ENCODE measurements at places on chromosomes 6 and 20.

DNA sequence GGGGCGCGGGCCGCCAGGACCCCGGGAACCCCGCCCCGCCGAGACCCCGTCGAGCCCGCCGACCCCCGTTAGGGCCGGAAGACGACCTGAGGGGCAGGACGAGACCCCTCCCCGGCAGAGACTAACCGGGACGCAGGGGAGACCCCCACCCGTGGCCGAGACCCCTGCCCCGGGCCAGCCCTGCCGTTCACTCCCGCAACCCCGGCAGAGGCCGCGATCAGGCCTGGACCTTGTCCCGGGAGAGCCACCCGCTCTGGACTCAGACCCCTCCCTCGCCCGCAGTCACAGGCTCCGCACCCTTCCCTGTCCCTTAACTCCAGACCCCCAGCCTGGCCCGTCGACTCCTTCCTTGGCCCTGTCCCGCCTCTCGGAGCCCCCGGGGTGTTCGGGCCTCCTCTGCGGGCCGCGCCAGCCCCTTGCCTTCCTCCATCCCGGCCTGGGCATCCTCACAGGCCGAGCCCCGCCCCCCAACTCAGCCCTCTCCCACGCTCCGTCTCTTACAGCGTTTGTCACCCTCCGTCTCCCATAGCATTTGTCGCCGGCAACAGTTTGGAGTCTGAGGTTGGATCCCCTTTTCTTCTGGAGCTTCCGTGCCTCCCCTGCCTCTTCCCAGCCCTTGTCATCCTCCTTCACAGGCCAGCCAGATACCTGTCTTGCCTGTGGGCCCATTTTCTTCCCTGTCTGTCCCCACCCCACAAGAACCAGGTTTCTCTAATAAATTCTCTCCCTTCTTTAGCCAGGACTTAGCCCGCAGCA is 569 bp downstream of the TCEA2 start:
- DNase-seq, result no peak

DNA sequence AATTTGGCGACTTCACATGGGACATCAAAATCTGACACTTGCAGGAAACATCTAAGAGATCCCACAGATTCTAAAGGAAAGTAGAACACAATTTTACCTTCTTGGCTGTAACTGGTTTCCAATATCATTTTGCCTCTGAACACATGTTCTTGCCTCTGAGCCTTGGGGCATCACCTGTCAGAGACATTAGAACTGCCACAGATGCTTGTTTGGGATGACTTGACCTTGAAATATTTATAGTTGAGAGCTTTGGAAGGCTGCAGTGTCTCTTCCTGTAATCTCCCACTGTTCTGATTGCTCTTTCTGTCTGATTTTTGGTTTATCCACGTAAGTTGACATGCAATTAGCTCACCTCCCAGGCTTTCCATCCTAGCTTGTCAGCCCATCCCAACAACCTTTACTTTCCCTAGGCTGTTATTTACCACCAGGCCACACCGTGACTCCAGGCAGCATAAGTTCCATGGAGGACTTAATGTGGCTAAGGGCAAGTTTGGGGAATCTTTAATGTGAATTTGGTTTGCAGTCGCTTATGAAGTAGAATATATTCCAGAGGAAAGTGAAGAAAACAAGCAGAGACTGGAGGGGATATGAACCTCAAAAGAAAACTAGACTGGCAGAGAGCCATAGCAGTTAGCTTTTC is 256.5 kb upstream of the RIN2 start:
- DNase-seq, result no peak

DNA sequence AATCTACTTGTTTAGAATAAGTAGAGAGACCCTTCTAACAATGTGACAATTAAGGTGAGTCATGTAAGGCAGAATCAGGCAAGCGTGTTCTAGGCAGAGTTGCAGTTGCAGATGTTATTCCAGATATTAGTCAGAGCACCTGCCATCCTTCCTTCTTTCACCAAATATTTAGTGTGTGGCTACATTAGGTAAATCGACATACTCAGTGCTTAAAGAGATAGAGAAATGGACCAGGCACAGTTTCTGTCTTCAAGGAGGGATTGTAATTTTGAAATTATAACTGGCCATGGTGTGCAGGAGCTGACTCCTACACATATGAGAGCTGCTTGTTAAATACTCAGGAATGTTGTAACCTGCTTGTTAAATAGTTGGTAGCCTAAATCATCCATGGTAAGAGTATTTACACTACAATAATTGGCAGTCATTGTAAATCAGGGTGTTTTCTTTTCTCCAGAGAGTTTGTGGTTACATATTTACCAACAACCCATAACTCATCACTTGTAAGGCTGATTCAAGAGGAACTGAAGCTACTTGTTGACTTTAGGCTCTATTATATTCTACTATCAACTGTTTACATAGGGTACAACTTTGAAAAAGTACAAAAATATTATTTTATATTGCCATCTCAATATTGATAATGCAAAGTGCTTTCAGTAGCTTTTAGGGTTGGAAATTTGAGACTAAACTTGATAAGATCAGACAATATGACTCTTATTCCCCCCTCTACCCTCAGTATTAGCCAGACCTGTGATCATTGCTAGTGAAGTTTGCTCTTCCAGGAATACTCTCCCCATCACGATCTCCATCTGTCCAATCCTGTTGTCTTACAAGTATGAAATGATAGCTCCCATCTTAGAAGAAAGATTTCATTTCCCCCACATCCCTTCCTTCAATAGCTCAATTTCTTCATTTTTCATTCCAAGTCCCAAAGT is 607.1 kb downstream of the COL12A1 start:
- DNase-seq, result no peak

- peak; percentile 23 for DNase-seq
Observed at GRCh38 chr6:131062241-131063027, 611 bp downstream of the EPB41L2 start.

GRCh38 chr6:41707565-41708200 is 27.7 kb downstream of the TFEB start:
- no peak for DNase-seq

DNA sequence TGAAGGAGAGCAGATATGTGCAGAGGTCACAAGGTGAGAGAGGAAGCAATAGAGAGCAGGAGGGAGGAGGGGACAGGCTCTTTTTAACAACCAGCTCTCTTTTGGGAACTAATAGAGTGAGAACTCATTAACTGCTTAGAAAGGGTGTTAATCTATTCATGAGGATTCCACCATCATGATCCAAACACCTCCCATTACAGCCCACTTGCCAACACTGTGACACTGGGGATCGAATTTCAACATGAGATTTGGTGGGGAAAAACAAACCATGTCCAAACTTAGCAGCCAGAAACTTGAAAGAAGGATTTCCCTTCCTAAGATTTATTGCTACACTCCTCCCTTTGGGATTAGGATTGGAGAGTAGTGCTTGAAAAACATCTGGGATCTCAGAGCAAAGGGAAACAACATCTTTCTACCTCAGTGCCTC is 135.5 kb upstream of the PLCB4 start:
- DNase-seq, result no peak

- no peak for DNase-seq
Observed at GRCh38 chr6:11911538-11911937, 100.6 kb upstream of the HIVEP1 start.

DNA sequence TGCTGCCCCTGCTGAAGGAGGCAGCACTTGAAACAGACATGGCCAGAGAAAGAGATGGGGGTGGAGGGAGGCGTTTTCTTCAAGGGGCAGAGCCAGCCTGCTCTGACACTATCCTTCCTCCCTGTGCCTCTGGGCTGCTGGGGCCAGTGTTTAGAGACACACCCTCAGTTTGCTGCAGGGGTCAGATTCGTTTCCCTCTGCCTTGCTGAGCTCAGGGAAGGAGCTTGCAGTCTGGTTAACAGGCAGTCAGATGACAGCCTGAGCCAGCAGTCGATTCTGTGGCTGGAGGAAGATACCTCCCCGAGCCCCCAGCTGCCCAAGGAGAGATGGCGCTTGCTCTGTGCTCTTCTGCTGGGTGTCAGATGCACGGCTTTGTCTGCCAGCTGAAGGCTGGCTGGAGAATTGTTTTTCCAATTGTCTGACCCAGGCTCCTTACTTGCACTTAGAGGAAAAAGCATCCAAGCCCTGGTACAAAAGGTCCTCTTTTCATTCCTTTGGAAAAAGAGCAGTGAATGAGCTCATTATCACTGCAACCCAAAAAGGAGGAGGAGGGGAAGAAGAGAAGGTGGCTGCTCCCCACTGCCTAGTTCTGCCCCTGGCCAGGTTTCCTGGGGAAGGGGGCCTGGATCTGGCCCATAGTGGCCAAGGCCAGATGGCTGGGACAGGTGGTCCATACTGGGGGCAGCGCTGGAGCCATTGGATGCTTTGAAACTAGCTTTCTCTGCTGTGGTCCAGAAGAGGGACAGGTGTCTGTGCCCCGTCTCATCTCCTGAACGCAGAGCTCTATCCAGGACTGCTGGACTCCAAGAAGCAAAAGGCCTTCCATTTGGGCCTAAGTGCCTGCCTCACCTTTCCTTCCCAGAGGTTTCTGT is 88.2 kb downstream of the TCP11 start:
- DNase-seq, result no peak

DNA sequence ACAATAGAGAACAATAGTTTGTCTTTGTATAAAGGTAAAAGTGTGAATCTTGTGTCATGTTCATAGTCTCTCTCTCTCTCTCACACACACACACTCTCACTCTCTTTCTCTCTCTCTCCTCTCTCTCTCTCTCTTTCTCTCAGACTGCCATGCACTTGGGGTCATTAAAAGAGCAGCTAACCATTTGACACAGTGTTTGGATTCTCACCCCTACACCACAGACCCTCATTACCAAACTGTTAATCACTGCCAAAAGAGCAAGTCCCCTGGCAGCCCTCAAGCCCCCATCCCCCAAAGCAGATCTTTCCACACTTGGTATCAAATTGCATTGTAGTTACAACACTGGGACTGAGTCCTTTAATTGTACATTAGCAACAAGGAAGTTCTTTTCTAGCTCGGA is 305.8 kb upstream of the RSPO3 start:
- DNase-seq, result no peak

DNA sequence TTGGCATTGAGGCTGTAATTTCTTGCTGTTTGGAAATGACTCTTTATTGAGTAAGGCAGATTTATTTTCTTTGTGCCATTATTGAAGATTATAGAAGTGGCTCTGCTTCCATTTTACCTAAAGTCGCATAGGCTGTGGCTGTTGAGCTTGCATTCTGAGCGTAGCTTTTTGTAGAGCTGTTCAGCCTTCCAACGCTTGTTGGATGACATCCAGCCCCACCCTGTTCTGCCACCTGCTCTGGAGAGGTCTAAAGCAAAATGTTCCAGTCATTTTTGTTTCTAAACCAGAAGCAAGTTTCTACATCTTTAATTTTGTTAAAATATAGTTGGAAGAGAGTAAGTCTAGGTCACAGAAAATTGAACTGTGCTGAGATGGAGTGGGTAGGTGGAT is 24.4 kb downstream of the UST start:
- DNase-seq, result no peak

- no peak for DNase-seq
Observed at GRCh38 chr6:107546691-107547450, 57.0 kb downstream of the SOBP start.

DNA sequence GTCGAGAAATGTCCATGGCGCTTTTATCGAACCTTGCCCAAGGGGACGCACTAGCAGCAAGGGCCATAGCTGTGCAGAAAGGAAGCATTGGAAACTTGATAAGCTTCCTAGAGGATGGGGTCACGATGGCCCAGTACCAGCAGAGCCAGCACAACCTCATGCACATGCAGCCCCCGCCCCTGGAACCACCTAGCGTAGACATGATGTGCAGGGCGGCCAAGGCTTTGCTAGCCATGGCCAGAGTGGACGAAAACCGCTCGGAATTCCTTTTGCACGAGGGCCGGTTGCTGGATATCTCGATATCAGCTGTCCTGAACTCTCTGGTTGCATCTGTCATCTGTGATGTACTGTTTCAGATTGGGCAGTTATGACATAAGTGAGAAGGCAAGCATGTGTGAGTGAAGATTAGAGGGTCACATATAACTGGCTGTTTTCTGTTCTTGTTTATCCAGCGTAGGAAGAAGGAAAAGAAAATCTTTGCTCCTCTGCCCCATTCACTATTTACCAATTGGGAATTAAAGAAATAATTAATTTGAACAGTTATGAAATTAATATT is 115.7 kb downstream of the TMEM242 start:
- no peak for DNase-seq

- no peak for DNase-seq
Observed at GRCh38 chr6:57822896-57823358, 505.5 kb downstream of the PRIM2 start.

DNA sequence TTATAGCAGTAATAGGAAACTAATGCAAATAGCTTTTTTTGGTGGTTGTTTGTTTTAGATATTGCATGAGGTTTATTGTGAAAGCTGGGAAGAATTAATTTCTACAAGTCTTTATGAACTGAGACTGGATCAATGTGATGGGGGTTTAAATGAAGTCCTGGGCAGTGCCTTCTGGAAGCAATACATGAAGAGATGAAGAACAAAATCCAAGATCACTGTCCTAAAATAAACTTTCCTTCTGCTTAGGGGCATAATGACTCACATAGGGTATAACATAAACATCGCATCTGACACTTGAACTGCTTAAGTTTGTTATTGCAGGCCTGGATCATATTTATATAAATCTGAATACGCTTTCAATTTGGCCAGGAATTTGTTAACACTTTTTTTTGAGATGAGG is 20.9 kb upstream of the SHLD1 start:
- no peak for DNase-seq

- no peak for DNase-seq
Observed at GRCh38 chr6:100116411-100117194, 122.6 kb upstream of the MCHR2 start.

- DNase-seq, result no peak
Observed at GRCh38 chr6:121608270-121608669, 172.8 kb downstream of the GJA1 start.

- DNase-seq, result no peak
Observed at GRCh38 chr20:329851-330232, 4.5 kb downstream of the SOX12 start.

GRCh38 chr20:2089447-2089846 is 12.2 kb upstream of the STK35 start:
- DNase-seq, result no peak
